ENCODE measurements at places on chromosomes 4 and X.

DNA sequence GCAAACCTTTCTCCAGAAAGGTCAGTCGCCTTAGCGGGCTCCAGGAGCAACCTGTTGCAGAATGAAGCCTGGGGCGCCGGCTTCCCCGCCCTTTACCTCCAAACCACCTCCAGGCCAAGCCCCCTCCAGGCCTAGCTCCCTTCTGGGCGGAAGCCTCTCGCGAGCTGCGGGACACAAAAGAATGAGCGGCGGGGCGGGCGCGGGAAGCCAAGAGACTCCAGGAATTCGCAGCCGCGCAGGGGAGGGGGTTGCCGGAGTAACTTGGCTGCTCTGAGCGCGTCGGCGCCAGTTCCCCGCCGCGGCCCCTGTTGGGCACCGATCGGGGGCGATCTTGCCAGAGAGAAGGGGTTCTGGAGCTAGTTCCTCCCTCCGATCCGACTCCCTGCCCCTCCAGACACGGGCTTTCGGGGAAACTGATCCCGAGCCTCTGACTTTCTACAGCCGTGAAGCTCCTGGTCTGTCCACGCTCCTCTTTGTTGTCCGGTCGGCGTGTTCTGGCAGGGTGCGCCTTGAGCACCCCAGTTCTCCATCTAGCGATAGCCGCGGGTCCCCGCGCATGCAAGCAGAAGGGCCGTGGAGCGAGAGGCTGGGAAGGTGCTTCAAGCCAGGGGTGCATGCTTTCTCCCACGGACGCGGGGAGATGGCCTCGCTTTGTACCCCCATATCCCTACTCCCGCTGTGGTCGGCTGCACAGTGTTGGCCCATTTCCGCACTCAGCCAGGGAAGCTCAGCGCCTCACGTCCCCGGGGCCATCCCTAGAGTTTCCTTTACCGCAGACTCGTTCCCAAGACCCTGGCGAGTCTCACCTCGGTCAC is 1.2 kb downstream of the PROM1 start:
- H3K27ac ChIP-seq: peak overlapping the region; percentile 82
- H3K4me1 ChIP-seq: peaks cover 30% of the 10 kb centered on the region
- H3K4me3 ChIP-seq: peak overlapping the region; percentile 15
- DNase-seq: peak; percentile 54
- H3K36me3 ChIP-seq: no peaks in the 10 kb centered on the region
- H3K27me3 ChIP-seq: peaks cover 16% of the 10 kb centered on the region

- no peaks in the 10 kb centered on the region for H3K36me3 ChIP-seq
- no peak overlapping the region for H3K27ac ChIP-seq
- H3K27me3 ChIP-seq: no peaks in the 10 kb centered on the region
- H3K4me3 ChIP-seq: no peak overlapping the region
- H3K4me1 ChIP-seq: peaks cover 12% of the 10 kb centered on the region
Measured at GRCh38 chrX:38837389-38837788, 36.1 kb downstream of the MID1IP1 start.

GRCh38 chrX:134548257-134549201 is 88.6 kb downstream of the HPRT1 start:
- H3K27me3 ChIP-seq: peaks cover 5% of the 10 kb centered on the region
- no peak overlapping the region for H3K4me3 ChIP-seq
- peaks cover 16% of the 10 kb centered on the region for H3K4me1 ChIP-seq
- no peaks in the 10 kb centered on the region for H3K36me3 ChIP-seq
- DNase-seq: no peak
- H3K27ac ChIP-seq: no peak overlapping the region

DNA sequence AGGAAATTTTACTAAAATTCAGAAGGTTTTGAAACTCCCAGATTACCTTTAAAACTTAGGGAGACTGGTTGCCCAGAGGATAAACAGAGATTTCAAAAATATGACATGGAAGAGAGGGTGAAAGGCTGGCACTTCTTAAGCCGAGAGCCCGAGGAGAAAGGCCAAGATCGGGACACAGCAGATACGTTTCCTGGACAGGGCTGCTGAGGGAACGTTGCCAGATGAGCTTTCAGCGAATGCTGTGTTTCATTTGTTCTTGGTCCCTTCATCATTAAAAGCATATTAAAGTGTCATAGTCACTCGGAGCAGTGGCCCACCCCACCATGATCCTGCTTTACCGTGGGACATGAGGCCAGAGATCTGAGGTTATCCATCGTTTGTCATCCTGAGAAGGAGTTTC is 37.9 kb upstream of the STOX2 start:
- H3K27ac ChIP-seq: no peak overlapping the region
- DNase-seq: no peak
- no peaks in the 10 kb centered on the region for H3K27me3 ChIP-seq
- no peak overlapping the region for H3K4me3 ChIP-seq

- no peaks in the 10 kb centered on the region for H3K27me3 ChIP-seq
- no peak overlapping the region for H3K27ac ChIP-seq
- no peaks in the 10 kb centered on the region for H3K36me3 ChIP-seq
- no peak for DNase-seq
Measured at GRCh38 chr4:169220447-169220846, 50.3 kb downstream of the SH3RF1 start.

DNA sequence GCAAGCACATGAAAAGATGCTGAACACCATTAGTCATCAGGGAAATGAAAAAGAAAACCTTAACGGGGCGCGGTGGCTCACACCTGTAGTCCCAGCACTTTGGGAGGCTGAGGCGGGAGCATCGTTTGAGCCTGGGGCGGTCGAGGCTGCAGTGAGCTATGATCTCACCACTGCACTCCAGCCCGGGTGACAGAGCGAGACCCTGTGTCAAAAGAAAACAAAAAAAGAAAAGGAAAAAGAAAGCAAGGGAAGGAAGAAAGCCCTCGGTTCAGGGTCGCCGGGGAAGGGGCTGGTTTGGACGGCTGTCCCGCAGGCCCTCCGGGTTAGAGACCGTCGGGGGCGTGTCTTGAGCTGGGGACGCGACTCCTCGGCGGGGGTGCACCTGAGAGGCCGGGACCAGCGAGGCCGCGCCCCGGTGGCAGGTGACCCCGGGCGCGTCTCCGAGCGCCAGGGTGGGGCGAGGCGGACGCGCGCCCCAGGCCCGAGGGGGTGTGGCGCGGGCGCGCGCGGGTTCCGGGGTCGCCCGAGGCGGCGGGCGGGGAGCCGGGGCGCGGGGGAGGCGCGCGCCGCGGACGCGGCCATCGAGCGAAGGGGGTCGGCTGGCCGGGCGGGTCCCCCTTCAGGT is 478 bp upstream of the PLXNA3 start:
- no peaks in the 10 kb centered on the region for H3K27me3 ChIP-seq
- DNase-seq: peak; percentile 52
- no peak overlapping the region for H3K4me3 ChIP-seq
- H3K4me1 ChIP-seq: no peaks in the 10 kb centered on the region
- H3K27ac ChIP-seq: peak overlapping the region; percentile 46

DNA sequence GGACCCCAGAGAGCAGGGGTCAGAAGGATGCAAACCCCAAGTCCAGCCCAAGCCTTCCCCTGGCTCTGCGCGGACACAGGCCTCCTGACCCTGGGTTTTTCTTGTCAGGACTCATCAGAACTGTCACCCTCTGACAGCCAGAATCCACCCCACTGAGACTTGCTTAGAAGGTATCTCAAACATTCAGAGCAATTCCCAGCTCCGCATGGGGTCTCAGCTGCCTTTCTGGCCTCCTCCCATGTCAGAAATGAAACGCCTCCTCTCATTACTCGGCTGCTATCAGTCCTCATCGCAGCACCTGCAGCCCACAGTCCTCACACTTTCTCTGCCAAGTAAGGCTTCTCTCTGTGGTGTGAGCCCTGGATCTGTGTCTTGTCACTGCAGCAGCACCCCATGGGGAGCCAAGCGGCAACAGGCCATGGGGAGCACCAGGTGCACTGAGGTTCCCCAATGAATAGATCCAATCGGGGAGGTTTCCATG is 97.8 kb downstream of the WFS1 start:
- DNase-seq: no peak
- H3K27me3 ChIP-seq: no peaks in the 10 kb centered on the region
- no peak overlapping the region for H3K27ac ChIP-seq
- no peaks in the 10 kb centered on the region for H3K4me1 ChIP-seq
- H3K36me3 ChIP-seq: no peaks in the 10 kb centered on the region

- H3K4me1 ChIP-seq: peaks cover 8% of the 10 kb centered on the region
- no peak for DNase-seq
- no peak overlapping the region for H3K27ac ChIP-seq
- no peaks in the 10 kb centered on the region for H3K27me3 ChIP-seq
Measured at GRCh38 chrX:153784325-153784967, 3.6 kb downstream of the SRPK3 start.

GRCh38 chr4:122826553-122827257 is at the start of gene FGF2:
TSS of gene FGF2 (plus strand) at chr4:122826831. CDS start at chr4:122827175, 344 bp downstream.
- H3K36me3 ChIP-seq: no peaks in the 10 kb centered on the region
- DNase-seq: peak; percentile 10
- H3K4me3 ChIP-seq: no peak within 1 kb of the TSS
- peaks cover 16% of the 10 kb centered on the region for H3K4me1 ChIP-seq

DNA sequence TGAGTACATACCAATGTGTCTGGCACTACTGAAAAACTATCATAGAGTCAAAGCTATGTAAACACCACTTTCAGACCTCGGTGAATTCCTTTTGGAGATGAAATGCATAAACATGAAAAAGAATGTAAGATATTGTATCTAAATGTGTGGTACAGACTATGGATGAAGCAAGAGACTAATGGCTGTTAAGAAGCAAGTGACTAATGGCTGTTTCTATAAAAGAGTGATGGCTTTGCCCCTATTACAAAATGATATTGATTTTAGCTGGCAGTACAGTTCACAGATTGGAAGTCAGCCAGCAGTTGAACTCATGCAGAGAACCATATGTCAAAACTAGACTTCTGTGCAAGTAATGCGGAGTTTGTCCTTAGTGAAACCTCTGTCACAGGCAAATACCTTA is 359.3 kb downstream of the GRXCR1 start:
- DNase-seq: peak; percentile 31
- no peak overlapping the region for H3K27ac ChIP-seq
- no peaks in the 10 kb centered on the region for H3K27me3 ChIP-seq
- H3K4me3 ChIP-seq: no peak overlapping the region
- no peaks in the 10 kb centered on the region for H3K4me1 ChIP-seq

- no peaks in the 10 kb centered on the region for H3K4me1 ChIP-seq
- no peaks in the 10 kb centered on the region for H3K36me3 ChIP-seq
- no peaks in the 10 kb centered on the region for H3K27me3 ChIP-seq
- no peak overlapping the region for H3K4me3 ChIP-seq
- DNase-seq: no peak
- no peak overlapping the region for H3K27ac ChIP-seq
Measured at GRCh38 chrX:1870421-1870820, 255.6 kb downstream of the ASMT start.

DNA sequence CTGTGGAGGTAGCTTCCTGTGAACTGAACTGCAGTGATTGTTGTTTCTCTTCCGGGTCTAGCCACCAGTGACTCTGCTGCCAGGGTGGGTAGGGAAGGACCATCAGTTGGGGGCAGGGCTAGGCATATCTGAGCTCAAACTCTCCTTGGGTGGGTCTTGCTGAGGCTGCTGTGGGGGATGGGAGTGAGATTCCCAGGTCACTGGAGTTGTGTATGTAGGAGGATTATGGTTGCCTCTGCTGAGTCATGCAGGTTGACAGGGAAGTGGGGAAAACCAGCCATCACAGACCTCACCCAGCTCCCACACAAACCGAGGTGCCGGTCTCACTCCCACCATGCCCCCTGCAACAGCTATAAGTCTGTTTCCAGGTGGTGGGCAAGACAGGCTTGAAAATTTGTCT is 1937.8 kb downstream of the PCDH7 start:
- DNase-seq: no peak
- H3K27me3 ChIP-seq: no peaks in the 10 kb centered on the region
- H3K4me1 ChIP-seq: no peaks in the 10 kb centered on the region
- H3K4me3 ChIP-seq: no peak overlapping the region
- no peaks in the 10 kb centered on the region for H3K36me3 ChIP-seq

GRCh38 chr4:182531555-182532162 is 288.5 kb downstream of the TENM3 start:
- no peak for DNase-seq
- H3K27me3 ChIP-seq: no peaks in the 10 kb centered on the region
- no peaks in the 10 kb centered on the region for H3K36me3 ChIP-seq
- H3K4me3 ChIP-seq: no peak overlapping the region
